ENCODE measurements at places on chromosomes 12 and 14.

DNA sequence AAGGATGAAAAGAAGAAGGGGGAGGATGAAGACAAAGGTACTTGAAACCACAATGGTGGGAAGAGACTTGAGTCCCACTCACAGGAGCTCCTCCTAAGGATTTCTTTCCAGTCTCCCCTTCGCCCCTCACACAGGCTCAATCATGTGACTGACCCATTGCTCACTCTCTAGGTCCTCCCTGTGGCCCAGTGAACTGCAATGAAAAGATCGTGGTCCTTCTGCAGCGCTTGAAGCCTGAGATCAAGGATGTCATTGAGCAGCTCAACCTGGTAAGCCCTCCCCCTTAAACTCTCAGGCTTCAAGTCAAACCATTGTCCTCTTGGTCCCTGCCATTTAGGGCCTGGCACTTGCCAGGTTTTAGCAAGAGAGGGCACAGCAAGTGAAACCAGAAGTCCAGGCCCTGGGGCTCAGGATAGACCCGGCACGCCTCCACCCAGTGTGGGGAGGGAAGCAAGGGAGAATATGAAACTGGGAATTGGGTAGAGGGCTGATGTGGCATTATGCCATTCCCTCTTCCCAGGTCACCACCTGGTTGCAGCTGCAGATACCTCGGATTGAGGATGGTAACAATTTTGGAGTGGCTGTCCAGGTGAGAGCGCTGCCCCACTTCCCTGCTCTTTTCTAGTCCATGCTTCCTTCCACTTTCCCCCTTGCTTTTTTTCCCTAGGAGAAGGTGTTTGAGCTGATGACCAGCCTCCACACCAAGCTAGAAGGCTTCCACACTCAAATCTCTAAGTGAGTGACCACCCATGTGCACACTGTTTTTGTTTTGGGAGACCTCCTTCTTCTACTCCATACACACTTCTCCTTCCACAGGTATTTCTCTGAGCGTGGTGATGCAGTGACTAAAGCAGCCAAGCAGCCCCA is 1.8 kb downstream of the PSME1 start:
- no peak for DNase-seq

GRCh38 chr14:68190032-68190431 is 370.5 kb downstream of the RAD51B start:
- DNase-seq, result no peak

DNA sequence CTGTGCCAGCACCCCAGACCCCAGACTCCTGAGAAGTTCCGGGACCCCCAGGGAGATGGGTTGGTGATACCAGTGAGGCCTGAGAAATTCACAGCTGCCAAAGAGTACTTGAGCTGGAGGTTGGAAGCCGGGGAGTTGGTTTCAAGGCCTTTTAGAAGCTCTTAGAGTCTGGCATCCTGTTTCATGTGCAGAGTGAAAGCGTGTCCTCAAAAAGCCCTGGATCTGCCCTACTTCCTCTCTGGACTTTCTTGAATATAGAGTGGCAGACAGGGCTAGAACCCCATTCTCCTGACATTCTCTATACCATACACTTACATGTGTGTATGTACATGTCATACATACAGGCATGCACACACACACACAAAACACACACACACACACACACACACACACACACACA is 31.3 kb upstream of the PPM1A start:
- no peak for DNase-seq

DNA sequence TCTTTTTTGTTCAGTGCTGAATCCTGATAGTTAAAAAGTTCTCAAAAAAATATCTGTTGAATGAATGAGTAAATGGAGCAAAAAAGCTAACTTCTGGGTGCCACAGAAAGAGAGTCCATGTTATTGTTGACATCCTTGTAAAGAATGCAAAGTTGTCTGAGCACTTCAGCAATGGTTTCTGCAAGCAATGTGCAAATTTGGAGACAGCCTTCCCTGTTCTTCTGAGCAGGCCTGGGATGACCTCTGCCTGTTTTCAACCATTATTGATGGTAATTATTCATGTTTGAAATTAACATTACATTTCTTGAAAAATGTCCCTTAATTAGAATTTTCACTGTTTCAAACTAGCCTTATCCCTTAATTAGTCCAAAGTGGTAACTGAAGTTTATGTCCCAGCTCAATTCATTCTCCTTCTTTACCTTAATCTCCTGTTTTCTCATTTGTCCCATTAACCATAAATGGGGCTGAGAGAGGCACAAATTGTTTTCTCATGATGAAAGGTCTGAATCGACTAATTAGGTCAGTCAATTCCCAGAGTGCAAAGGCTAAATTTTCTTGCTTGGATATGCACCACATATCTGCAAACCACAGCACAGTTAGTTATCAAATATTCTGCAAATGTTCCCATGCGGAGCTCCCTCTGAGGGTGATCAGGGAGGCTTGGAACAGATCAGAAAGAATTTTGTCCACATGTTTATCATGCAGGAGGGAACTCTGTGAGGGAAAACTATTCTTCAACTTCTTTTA is 139.4 kb upstream of the KRR1 start:
- DNase-seq, result no peak

DNA sequence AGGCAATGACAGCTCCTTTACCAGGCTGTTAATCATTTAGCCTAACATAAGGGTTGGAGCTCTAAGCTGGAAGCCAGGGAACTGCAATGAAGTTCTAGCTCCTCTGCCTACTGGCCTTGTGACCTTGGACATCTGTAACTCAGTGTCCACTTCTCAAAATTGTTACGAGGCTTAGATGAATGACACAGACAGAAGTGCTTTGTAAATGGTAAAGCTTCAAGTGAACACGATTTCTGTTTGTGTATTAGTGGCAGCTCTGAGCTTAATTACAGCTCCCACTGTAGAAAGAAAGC is 122.8 kb downstream of the EML1 start:
- DNase-seq, result no peak

GRCh38 chr12:107668320-107669098 is 17.1 kb upstream of the PWP1 start:
- DNase-seq, result no peak

GRCh38 chr12:38872561-38872960 is 32.8 kb downstream of the CPNE8 start:
- no peak for DNase-seq

- DNase-seq, result no peak
Observed at GRCh38 chr14:95505030-95505589, 11.3 kb downstream of the SYNE3 start.

DNA sequence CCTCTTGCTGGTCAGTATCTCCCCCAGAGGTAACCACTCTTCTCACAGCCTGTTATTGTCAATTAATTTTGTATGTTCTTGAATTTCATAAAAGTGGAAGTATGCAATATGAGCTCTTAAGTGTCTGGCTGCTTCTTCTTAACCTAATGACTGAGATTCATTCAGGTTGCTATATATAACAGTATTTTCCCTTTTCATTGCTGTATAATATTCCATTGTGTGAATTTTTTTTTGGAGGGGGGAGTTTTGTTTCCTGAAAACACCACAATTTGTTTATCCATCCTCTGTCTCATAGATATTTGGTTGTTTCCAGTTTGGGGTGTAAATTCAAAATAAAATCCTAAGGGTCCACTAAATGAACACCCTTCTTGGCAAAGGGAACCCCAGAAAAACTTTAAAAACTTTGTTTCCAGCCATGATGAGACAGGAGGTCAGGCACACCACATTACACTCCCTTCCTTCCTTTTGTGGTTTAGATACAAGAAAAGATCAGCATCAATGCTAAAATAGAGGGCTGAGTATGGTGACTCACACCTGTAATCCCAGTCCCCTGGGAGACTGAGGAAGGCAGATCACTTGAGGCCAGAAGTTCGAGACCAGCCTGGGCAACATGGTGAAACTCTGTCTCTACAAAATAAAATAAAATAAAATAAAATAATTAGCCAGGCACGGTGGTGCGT is 4.1 kb upstream of the DAO start:
- no peak for DNase-seq

GRCh38 chr14:75101491-75101890 is 25.4 kb downstream of the NEK9 start:
- DNase-seq, result no peak

GRCh38 chr14:91216731-91217226 is 27.7 kb downstream of the GPR68 start:
- no peak for DNase-seq

DNA sequence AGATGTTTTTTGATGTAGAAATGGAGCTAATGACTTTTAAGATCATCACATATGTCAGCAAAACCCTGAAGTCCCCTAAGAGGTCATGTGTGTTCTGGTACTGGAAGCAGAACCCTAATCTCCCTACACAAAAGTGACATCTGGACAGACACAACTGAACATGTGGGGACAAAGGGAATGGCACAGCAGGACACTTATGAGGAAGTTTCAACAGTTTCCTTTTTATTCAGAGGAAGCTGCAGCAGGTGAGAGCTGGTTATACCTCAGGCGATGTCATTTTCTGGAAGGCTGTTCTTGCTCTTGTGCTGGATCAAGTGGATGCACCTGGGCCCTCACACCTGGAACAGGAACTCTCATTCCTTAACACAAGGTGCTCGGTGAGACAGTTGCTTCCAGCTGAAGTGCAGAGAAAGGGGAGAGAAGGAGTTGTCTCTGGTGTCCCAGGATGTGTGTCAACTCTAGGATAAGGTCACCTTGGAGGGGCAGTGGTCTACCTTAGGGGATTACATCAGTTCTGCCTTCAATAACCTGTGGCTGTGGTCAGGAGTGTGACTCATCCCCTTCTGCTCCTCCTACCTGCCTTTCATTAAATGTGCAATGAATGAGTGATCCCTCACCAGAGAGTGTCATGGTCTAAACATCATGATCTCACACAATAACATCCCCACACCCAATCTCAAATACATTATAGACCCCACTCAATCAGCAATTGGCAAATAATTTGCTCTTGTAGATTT is 463.4 kb downstream of the TMEM121 start:
- DNase-seq, result no peak

GRCh38 chr14:24434036-24434435 is 4.3 kb downstream of the KHNYN start:
- no peak for DNase-seq

DNA sequence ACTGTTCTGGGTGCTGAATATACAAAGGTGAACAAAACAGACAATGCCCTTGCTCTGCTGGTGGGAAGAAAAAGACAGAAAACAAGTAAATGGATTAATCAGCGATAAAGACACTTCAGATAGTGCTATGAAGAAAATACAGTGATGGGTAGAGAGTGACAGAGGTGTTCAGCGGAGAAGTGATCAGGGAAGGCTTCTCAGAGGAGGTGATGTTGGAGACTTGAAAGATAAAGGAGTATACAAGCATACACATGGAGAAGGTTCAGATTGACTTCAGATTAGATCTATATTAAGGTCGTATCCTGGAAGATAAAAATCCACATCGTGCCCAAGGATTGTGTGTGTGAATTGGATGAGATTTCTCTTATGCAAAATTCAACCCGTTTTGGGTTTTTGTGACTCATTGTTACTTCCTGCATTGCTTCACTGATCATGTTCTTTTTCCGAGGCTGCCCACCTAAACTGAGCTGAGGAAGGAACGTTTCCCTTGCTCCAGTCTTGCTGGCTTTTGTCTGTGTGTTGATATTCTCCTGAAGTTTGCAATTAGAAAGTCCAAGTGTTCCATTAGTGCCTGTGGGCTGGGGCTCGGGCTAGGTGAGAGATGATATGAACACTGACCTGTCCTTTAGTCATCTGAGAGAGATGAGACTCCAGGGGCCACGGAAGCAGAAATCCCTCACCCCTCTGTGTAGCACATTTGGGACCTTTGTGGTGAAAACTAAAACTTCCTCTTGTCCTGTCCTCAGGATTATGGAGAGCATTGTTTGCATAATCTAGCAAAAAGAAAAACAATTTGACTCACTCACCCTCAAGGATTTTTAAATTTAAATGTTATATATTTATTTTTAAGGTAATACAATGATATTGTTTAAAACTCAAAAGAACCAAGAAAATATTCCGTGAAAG is 27.6 kb downstream of the PLXNC1 start:
- no peak for DNase-seq

DNA sequence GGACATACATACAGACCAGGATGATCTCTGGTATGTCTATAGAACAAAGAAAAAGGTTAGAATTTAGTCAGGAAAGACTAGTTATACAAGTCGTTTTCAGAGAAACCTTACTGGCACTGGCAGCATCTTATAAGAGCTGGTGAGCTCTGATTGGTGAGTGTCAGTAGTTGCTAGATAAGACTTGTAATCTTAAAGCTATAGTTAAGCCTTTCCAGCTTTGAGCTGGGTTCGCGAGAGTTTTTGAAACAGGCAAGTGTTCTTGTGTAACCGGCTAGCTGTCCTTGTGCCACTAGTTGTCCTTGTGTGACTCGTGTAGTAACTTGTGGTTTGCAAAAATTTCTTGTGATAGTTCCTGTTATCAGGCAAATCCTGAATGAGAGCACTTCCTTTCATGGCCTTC is 740.9 kb downstream of the GALC start:
- no peak for DNase-seq

DNA sequence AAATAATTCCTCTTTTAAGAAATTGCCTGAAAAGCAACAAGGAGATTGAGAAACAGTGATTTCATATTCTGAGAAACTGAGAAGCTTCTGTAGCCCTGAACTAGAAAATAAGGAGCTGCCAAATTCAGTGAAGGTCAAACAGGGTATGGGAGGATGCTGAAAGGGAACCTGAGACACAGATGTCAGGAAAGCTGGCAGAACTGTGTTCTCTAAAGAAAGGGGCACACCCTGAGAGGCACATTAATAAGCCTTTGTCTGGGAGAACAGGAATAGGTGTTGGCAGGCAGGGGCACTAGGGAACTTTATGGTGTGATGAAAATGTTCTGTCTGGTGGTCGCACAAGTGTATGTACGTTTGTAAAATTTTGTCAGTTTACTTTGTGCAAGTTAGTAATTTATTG is 29.6 kb downstream of the VRK1 start:
- no peak for DNase-seq

DNA sequence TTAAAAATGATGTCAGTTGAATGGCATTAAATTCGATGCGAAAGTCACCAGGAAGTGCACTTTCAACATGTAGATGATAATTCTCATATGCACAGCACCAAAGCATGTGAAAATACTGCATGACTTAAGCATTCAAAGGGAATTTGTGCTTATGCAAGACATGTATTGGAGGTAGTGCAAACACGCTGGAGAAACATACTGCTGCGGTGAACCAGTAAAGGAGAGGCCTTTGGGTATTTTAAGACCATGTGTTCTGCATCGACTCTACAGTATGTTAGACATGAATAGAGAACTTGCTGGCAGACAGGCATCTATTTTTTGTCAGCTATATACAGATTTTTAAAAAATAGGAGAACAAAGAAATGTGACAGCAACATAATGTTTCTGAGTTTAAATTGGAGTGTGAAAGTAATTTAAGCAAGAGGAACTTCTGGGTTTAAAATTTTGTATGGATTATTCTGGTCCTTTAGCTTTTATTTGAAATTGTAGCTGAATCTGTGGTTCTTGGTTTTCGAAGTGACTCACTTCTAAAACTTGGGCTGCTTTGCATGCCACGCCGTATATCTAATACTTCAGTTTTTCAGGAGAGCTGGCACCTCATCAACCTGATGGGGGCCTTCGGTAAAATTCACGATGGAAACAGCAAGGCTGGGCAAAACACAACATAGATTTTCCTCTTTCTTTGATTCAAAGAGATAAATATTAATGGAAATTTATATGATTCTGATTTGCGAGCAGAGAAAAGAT is 408.7 kb downstream of the APAF1 start:
- DNase-seq, result no peak

Measured in activated CD4-positive, alpha-beta T cell treated with anti-CD3 and anti-CD28 coated beads, Interleukin-2, amount 50 U/mL, for 1 hour (primary cell).